ENCODE measurements at places on chromosomes 6 and 20. TPM values are rescaled to one million over a fixed set of nuclear protein-coding genes. Genes with fewer than 3 reads are reported as not detected.

DNA sequence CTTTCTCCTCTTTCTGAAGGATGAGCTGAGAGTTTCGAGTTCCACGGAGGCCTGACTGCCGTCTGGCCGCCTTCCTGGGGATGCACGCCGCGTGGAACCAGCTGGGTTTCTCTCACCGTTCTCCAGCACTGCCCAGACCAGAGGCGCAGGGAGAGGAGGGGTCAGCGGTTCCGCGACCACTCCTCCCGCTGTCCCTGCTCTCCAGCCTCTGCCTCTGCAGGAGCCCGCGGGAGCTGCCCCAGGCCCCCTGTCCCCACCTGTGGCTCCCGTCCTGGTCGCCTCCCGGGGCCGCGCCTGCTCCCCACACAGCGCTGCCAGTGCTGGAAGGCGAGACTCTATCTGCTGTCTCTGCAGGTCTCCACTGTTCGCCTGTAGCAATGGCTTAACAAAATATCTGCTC, 106.8 kb upstream of the AFDN start:
- H3K27ac ChIP-seq: no peak overlapping the region
- no peak for DNase-seq
- H3K27me3 ChIP-seq: no peaks in the 10 kb centered on the region
- H3K4me3 ChIP-seq: no peak overlapping the region

- no peaks in the 10 kb centered on the region for H3K36me3 ChIP-seq
- no peak for DNase-seq
- no peak overlapping the region for H3K4me3 ChIP-seq
- H3K27me3 ChIP-seq: no peaks in the 10 kb centered on the region
- H3K27ac ChIP-seq: no peak overlapping the region
Observed at GRCh38 chr6:45072016-45072415, 256.1 kb upstream of the RUNX2 start.

- no peaks in the 10 kb centered on the region for H3K4me1 ChIP-seq
- H3K4me3 ChIP-seq: no peak overlapping the region
- no peaks in the 10 kb centered on the region for H3K27me3 ChIP-seq
- H3K27ac ChIP-seq: no peak overlapping the region
- no peaks in the 10 kb centered on the region for H3K36me3 ChIP-seq
Observed at GRCh38 chr20:9498322-9498721, 16.1 kb upstream of the LAMP5 start.

DNA sequence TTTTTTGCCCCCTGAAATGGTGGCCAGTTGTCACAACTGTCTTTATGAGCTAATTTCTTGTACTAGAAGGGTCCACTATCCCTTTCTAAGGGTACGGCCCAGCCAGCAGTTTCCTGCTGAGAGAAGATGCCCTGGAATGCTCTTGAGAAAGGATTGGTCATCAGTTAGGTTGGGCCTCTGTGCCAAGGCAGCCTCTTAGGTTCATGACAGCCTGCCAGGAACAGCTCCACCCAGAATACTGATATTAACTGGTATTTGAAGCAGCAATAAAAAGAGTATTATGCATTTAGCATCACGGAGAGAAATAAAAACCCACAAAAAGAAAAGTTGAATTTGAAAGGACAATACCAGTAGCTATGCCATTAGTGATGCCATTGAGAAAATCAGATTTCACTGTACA, 9.0 kb upstream of the HINT3 start:
- H3K36me3 ChIP-seq: no peaks in the 10 kb centered on the region
- H3K4me3 ChIP-seq: no peak overlapping the region
- no peaks in the 10 kb centered on the region for H3K27me3 ChIP-seq
- no peak overlapping the region for H3K27ac ChIP-seq
- no peak for DNase-seq
- peaks cover 45% of the 10 kb centered on the region for H3K4me1 ChIP-seq

DNA sequence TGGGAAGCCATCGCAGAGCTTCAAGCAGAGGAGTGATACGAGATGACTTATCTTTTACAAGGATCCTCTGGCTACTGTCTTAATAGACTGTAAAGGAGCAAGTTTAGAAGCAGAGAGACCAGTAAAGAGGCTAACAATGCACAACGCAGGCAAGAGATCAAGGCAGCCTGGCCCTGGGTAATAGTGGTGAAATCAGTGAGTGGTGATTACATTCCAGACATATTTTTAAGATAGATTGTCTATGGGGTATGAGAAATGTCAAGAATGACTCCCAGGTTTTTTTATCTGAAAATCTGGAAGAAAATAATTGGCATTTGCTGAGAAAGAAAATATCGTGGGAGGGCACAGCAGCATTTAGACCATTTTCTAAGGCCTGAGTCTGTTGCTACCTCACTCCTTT, 213.6 kb upstream of the HTR1E start:
- no peaks in the 10 kb centered on the region for H3K4me1 ChIP-seq
- H3K4me3 ChIP-seq: no peak overlapping the region
- no peak for DNase-seq
- H3K27ac ChIP-seq: no peak overlapping the region
- no peaks in the 10 kb centered on the region for H3K36me3 ChIP-seq

DNA sequence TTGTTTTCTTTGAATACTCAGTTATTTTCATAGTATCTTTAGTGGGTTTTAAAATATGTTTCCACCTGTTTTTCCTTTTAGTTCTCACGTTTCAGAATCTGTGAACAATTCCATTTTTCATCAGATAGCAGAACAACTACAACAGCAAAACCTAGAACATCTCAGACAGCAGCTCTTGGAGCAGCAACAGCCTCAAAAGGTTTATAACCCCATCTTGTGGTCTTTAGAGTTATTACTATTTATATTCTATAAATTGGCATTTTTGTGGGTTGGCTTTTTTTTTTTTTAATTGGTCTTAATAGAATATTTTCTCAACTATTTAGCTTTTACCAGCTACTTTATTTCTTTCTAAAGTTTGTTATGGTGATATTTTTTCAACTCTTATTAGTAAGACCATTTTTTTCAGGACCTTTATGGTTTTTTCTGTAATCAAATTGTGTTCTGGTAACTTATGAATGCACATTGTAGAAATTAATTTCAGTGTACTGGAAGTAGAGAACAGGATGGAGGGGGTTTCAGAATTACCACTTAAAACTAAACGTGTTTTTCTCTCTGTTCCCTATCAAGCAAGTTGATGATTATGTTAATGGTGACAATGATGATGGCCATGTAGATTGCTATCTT, 72.2 kb downstream of the SCAF8 start:
- DNase-seq: no peak
- peaks cover 7% of the 10 kb centered on the region for H3K4me1 ChIP-seq
- no peak overlapping the region for H3K27ac ChIP-seq
- no peaks in the 10 kb centered on the region for H3K27me3 ChIP-seq

BPIFB1 gene
- total RNA-seq: not detected

DNA sequence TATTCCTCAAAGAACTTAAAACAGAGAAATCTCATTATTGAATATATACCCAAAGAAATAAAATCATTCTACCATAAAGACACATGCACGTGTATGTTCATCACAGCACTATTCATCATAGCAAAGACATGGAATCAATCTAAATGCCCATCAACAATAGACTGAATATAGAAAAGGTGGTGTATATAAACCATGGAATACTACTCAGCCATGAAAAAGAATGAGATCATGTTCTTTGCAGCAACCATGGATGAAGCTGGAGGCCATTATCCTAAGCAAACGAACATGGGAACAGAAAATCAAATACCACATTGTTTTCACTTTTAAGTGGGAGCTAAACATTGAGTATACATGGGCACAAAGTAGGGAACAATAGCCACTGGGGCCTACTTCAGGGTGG, 12.3 kb upstream of the GPR63 start:
- no peak overlapping the region for H3K4me3 ChIP-seq
- no peak for DNase-seq
- H3K27ac ChIP-seq: no peak overlapping the region
- H3K36me3 ChIP-seq: no peaks in the 10 kb centered on the region
- no peaks in the 10 kb centered on the region for H3K27me3 ChIP-seq

DNA sequence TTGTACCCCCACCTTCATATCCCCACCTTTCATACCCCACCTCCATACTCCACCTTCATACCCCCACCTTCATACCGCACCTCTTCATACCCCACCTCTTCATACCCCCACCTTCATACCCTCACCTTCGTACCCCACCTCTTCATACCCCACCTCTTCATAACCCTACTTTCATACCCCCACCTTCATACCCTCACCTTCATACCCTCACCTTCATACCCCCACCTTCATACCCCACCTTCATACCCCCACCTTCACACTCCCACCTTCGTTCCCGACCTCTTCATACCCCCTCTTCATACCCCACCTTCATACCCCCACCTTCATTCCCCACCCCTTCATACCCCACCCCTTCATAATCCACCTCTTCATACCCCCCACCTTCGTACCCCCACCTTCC, 92.9 kb upstream of the NAA20 start:
- no peak overlapping the region for H3K4me3 ChIP-seq
- no peaks in the 10 kb centered on the region for H3K27me3 ChIP-seq
- H3K4me1 ChIP-seq: peaks cover 11% of the 10 kb centered on the region
- H3K36me3 ChIP-seq: no peaks in the 10 kb centered on the region
- H3K27ac ChIP-seq: no peak overlapping the region

DNA sequence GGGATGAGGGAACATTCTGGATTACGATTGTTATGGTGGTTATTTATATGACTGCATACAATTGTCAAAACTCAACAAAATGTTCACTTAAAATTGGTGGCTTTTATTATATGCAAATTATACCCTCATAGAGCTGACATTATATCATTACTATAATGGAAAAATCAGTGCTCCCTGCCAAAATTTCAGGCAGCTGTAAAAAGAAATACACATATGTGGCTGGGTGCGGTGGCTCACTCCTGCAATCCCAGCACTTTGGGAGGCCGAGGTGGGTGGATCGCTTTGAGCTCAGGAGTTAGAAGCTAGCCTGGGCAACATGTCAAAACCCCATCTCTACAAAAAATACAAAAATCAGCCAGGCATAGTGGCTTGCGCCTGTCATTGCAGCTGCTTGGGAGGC, 75.8 kb upstream of the SULF2 start:
- H3K4me1 ChIP-seq: peaks cover 13% of the 10 kb centered on the region
- H3K27ac ChIP-seq: no peak overlapping the region
- DNase-seq: no peak
- H3K36me3 ChIP-seq: no peaks in the 10 kb centered on the region

MOCS1 gene
- total RNA-seq: 24.0 TPM

DNA sequence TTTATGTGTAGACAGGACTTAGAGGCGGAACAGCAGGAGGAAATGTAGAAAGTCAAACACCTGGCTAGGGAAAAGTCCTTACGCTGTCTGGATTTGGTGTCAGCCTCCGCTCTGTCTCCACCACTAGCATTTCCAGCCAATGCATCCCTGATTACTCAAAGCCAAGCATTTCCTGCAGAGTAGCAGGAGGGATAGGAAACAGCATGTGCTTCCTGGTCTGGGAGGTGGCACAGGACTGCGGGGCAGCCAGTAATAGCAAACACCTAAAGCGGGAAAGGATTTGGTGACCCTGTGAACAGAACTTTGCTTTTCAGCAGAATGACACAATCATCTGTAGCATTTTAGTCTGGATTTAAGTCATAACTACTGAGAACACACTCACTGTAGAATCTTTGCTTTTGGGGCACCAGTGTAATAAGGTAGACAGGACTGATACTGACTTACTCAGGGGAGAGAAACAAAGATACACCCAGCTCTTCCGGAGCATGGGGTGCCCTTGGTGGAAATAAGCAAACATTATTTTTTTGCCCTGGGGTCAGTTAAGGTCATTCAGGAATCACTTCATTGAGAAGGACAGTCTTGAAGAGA, 133.3 kb upstream of the AHI1 start:
- H3K4me1 ChIP-seq: no peaks in the 10 kb centered on the region
- H3K27ac ChIP-seq: peak overlapping the region; percentile 4
- no peaks in the 10 kb centered on the region for H3K27me3 ChIP-seq
- no peak overlapping the region for H3K4me3 ChIP-seq
- no peak for DNase-seq

DNA sequence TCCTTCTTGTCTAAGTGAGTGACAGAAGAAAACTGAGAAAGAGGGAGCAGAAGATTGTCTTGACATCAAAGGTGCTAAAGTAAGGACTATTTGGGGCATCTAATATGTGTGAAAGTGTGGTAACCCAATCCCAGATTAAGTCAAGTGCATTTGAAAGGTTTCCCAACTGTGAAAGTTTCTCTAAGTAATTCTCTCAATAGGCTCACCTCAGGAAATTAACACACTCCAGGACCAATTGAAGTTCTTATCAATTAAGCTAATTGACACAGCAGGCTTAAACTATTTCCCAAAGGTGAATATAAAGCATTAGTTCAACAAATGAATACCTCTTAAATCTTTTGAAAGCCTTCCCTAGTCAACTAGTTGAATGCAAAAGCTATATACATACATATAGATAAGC, 212.8 kb upstream of the FUT9 start:
- DNase-seq: no peak
- no peak overlapping the region for H3K4me3 ChIP-seq
- no peaks in the 10 kb centered on the region for H3K36me3 ChIP-seq
- H3K4me1 ChIP-seq: no peaks in the 10 kb centered on the region
- no peak overlapping the region for H3K27ac ChIP-seq

- DNase-seq: no peak
- H3K27me3 ChIP-seq: no peaks in the 10 kb centered on the region
- no peak overlapping the region for H3K4me3 ChIP-seq
- no peak overlapping the region for H3K27ac ChIP-seq
Observed at GRCh38 chr20:63917811-63918210, 22.9 kb downstream of the DNAJC5 start.

HM13 gene
- 39.8 TPM for total RNA-seq

EYA2 gene
- total RNA-seq: 1.0 TPM

Measured in heart left ventricle (tissue), 16 donors.